ENCODE measurements at places on chromosomes 1 and 21. TPM values are rescaled to one million over a fixed set of nuclear protein-coding genes. Genes with fewer than 3 reads are reported as not detected.

Gene SH2D5
- 0.22 TPM for polyA plus RNA-seq

DNA sequence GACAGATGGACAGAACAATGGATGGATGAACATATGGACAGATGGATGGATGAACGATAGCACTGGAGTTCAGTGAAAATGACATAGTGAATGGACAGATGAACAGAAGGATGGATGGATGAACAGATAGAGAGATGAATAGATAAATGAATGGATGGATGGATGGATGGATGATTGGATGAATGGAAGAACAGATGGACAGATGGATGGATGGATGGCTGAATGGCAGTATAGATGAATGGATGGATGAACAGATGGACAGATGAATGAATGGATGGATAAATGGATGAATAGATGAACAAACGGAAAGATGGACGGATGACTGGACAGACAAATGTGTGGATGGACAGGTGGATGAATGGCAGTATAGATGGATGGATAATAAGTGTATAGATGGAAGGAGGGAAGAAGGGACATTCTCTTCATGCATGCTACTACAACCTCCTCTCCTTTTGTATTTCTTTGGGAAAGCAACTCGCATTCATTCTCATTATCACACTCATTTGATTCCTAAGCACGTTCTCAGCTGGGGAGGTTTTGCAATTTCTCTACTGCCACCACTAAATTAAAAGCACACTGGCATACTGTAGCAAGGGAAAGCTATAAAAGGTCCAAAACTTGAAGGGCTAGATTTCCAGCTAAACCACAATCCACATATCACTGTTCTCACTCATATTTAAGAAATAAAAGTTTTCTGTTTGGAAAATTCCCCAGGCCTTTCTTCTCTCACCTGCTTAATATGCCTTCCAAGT is 34.1 kb downstream of the SUSD4 start:
- DNase-seq, result no peak

DNA sequence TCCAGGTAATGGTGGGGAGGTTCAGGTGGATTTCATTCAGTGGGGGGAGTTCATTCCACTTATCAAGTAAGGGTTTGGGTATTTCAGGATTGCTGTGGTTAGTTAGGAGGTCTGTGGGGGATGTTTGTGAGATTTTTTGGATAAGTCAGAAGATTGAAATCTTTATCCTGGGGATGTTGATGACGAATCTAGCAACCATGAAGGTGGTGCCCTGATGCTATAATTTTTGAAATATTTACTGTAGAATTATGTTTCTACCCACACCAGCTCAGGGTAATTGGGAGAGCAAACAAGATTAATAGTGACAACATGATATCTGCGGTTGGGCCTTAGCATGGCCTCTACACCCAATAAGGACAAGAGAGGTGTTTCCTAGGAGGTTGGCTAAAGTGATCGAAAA is 28.3 kb downstream of the SUCO start:
- DNase-seq, result no peak

DNA sequence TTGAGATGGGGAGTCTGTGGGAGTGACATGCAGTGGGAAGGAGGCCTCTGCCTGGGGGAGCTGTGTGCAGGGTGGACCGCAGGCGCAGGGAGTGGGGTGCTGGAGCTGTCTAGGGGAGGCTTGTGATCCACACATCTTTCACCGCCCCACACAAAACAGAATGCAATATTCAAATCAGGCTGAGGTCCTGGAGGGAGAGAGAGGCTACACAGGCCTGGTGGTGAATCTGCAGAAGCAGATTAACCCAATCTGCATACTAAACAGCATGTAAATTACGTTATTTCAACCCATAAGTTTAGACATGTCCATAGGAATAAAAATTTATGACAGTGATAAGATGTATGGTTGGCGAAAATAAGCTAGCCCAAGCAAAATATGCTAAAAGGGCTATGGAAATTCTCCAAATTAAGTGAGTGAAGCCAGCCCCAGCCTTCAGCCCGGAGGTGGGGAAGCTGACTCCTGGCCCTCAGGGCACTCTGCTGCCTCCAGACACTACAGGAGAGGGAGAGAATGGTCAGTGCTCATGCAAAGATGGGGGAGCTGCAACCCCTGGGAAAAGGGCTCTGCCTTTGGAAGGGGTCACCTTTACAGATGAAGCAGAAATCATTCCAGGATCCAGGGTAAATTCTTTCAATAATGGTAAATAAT is 156.2 kb upstream of the CTTNBP2NL start:
- DNase-seq, result no peak

DNA sequence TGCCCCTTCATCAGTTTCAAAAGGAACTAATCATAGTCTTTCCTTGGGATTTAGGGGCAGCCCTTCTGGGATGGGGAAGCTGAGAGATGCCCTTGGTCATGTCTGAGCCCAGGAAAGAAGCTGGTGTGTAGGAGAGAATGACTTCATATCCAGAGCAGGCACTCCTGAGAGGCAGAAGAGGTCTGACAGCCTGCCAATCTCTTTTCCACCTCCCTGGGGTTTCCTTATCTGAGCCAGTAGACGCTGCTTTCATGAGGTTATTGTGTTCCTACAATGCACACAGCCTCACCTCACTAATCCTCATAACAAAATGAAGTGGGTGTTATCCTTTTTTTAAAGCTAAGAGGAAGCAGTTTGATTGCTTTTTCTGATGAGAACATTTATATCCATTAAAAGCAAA is 14.1 kb downstream of the ROR1 start:
- no peak for DNase-seq

Gene SEC16B
- polyA plus RNA-seq, result not detected

DNA sequence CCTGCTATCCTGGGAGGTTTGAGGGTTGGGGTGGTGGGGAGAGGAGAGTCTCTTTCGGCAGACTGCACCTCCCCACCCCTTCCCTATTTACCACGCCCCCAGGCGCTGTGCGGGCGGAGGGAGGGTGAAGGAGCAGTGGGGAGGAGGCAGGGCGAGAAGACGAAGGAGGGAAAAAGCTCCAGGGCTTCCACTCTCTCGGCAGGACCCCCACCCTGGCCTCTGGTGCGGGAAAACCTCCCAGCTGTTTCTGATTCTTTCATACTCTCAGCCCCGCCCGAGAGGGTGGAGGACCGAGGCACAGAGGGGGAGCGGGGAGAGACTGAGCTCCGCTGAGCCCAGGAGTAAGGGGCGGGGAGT is 866 bp upstream of the WNT2B start:
- DNase-seq, result no peak

Gene MNDA
- 22.0 TPM for polyA plus RNA-seq

GRCh38 chr1:168187177-168187576 is 8.4 kb downstream of the TIPRL start:
- no peak for DNase-seq

Gene TRIM46
- polyA plus RNA-seq, result 0.44 TPM

Gene KCNN3
- 6.4 TPM for polyA plus RNA-seq

GRCh38 chr1:40664167-40664537 is 1.3 kb downstream of the RIMS3 start:
- no peak for DNase-seq

- no peak for DNase-seq
These were observed 128.8 kb downstream of the ADSS2 start for GRCh38 chr1:244322791-244323521.

DNA sequence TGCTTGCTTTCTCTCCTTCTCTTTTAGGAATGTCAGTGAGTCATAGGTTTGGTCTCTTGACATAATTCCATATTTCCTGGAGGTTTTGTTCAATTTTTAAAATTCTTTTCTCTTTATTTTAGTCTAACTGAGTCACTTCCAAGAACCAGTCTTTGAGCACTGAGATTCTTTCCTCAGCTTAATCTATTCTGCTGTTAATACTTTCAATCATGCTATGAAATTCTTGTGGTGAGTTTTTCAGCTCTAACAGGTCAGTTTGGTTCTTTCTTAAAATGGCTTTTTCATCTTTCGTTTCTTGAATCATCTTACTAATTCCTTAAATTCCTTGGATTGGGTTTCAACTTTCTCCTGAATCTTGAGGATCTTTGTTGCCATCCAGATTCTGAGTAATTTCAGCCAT is 321.0 kb downstream of the PTBP2 start:
- DNase-seq, result no peak

Gene USH2A
- not detected for polyA plus RNA-seq

DNA sequence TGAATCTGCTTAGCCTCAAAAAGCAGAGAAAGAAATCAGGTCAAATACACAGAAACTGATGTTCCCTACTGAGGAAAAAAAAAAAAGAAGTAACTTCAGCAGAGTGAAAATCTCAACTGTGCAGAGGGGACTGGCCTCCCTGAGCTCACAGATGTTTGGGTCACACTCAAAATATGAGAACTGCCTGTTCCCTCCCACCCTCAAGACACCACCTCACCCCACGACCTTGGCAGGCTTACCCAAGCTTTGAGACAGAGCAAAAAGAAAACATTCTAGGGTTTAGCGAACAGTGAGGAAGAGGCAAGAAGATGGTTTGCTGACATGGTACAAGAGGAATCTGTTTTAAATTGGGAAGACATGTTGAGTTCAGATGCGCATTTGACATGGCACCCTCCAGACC is 48.8 kb downstream of the NID1 start:
- peak; percentile 82 for DNase-seq

- no peak for DNase-seq
These were observed 29.1 kb downstream of the S100A10 start for GRCh38 chr1:151964510-151964909.

Gene ACOT11
- 7.5 TPM for polyA plus RNA-seq

DNA sequence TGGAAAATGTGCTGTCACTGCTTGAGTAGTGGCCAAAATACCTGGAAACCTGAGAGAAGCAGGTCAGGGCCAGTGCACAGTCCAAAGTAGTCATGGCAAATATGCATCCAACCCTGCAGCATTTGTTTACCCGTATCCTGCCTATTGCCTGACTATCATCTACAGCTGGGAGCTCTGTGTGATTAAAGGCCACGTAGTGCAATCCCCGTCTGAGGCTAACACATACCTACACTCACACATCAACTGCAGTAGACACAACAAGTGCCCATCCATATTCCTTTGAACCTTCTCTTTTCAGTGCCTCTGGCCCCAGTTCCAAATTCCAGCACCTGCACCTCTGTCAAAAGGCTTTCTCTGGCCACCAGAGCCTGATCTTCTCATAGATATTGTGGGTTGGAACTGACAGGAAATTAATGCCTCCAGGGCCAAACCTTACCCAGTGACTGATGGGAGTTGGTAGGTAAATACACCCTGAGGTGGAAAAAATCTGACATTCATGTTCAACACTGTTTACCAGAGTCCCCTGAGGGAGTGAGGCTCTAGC is 383.0 kb downstream of the SETD4 start:
- DNase-seq, result no peak

DNA sequence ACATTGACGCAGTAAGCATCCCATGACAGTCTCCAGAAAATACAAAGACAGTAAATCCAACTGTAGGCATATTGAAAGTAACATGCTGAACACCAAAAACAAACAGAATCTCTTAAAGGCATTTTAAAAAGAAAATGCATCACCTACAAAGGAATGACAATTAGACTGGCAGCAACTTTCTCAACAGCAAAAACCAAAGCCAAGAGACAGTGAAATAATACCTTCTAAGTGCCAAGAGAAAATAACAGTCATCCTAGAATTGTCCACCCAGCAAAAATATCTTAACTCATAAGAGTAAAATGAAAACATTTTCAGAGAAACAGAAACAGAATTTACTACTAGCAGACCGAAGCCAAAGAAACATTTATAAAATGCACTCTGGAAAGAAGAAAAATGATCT is 20.0 kb downstream of the CCDC185 start:
- DNase-seq, result no peak

DNA sequence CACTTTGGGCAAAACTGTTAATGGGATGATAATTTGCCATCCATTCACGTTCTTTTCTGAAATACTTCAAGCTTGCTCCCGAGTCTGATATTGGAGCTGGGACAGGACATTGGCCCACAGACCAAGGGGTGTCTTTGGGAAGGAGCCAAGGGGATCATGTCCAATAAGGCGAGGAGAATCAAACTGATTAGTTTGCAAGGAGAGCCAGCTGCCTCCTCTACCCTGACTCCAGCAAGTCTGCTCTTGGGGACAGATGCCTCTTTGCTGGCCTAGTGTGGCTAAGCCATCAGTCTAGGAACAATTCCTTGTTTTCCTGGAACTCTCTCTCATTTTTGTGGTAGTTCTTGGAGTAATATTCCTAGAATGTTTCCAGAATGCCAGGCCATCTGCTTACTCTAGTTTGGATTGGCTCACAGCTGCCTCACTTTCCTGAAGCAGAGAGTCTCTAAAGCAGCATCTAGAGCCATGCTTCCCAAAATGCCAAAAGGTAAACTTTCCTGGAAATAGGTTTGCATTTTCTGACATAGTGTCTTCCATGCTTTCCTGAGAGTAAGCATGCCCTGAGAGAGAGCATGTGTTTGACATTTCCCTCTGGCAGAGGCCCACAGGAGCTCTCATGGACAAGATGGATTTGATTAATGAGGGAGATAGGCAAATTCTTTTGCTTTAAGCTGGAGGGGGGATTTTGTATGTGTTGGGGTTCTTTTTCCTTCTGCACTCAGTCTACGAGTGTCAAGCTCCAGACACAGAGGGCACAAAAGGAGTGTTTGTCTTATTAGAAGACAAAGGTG is 145.6 kb downstream of the GDAP2 start:
- DNase-seq, result no peak

Gene SLC26A9
- polyA plus RNA-seq, result 0.27 TPM

DNA sequence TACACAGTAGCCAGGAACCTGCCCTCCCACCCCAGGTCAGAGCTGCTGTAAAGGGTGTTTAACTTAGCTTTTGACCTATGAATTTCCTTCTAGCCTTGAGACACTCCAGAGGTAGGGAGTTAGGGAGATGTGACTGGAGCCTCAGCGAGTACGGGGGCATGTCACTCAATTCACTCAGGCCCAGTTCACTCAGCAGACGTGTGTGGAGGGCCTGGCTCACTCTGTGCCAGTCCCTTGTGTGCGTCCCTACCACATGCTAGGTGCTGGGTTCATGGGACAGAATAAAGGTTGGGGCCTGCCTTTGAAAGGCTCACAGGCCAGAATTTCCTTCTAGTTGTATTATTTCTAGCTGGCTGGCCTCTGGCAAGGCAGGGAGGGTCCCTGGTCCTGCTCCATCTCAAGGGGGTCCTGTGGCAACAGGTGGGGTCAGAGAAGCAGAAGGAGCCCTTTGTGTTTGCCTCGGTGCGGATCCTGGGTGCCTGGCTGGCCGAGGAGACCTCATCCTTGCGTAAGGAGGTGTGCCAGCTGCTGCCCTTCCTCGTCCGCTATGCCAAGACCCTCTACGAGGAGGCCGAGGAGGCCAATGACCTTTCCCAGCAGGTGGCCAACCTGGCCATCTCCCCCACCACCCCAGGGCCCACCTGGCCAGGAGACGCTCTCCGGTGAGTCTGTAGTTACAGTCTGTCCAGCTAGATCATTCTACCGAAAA is 4.5 kb downstream of the NCDN start:
- no peak for DNase-seq

DNA sequence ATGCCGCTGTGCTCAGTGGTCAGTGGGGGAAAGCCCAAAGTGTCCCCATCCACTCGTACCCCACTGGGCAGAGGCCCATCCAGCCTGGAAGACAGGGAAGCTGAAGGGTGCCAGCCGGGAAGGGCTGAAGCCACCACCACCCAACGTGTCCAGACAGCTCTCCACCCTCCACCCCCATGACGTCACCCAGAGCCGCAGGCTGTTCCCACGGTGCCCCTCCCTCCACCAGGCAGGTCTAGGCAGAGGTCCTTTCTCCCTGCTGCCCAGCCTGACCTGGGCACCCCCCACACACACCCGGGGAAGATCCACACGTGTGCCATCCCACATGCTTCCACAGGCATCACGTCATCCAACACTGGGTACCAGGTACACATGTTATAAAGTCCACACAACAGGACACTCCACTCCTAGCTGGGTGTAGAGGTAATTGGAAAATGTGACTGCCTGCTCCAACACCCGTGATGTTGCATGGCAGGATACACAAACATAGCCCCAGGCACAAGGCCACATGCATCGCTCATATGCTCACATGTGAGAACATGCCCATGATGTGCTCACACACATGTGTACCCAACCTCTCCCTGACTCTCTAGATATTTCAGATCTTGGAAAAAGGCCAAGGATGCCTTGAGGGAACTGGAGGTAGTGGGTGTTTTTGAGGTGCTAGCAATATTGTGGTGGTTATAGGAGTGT is 5.1 kb upstream of the ARHGAP30 start:
- no peak for DNase-seq
